NCI-H510A treated with DMSO at 0.1 percent for 48 hours (cell line): ENCODE measurements at places on chromosomes 3 and 15.

GRCh38 chr3:117547956-117548550 lies 838.5 kb downstream of the TUSC7 start:
- DNase-seq, result no peak

GRCh38 chr3:187520027-187520945 lies 149.9 kb downstream of the SST start:
- DNase-seq, result no peak

DNA sequence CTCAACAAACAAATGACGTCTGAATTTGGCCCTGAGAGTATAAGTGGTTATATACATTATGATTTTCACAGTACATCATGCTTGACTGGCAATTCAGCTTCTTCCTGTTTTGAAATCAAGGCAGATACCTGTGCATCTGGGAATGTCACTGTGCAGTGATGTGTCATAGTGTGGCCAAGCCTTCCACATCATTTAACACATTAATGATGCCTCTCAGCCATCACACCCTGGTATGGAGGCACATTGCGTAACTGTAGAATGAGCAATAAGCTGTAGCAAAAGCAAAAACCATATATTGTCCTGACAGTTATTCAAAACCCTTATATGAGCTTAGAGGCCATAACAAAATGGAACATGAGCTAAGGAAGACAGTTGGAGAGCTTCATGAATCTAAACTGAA lies 246.0 kb downstream of the EPHA3 start:
- no peak for DNase-seq

DNA sequence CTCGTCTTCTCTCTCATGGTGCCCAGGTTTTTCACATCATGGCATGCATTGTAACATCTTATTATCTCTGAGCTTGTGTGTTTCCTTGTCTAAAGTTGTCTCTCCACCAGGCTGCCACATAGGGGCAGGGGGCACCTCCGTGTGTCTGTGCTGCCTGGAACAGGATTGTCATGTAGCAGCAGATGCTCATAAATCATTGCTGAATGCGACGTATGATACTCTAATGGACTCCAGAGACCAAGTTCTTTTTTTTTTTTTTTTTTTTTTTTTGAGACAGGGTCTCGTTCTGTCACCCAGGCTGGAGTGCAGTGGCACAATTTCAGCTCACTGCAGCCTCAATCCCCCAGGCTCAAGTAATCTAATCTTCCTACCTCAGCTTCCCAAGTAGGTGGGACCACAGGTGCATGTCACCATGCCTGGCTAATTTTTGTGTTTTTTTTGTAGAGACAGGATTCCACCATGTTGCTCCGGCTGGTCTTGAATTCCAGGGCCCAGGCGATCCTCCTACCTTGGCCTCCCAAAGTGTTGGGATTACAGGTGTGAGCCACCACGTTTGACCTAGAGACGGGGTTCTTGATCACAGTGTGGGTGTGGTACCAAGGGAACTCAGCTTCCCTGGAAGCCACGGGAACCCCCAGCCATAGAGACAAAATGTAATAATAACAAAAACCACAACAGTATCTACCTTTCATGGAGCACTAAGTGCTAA lies 4.7 kb upstream of the DNASE1L3 start:
- DNase-seq, result no peak

DNA sequence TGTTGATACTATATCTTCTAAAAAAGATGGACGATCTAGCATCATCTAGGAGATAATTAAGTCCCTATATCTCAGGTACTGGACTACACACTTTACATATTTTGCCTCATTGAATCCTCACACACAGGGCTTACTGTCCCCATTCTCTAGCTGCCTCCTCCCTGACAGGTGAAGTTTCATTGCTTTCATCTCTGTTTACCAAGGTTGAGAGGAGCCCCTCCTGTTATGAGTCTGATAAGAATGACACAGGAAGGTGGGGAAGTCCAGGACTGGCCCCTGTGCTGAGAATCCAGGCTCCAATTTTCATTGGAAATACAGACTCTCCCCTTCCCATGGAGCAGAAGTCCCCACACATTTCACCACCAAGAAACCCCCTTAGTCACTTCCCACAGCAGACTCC lies 105.2 kb downstream of the XXYLT1 start:
- peak; percentile 47 for DNase-seq

GRCh38 chr3:123793425-123793824 lies 90.7 kb downstream of the MYLK start:
- no peak for DNase-seq

- peak; percentile 22 for DNase-seq
These were observed 25.4 kb upstream of the DET1 start for GRCh38 chr15:88571852-88572259.

- DNase-seq, result no peak
These were observed 410.1 kb downstream of the RAP2B start for GRCh38 chr3:153572165-153572564.

DNA sequence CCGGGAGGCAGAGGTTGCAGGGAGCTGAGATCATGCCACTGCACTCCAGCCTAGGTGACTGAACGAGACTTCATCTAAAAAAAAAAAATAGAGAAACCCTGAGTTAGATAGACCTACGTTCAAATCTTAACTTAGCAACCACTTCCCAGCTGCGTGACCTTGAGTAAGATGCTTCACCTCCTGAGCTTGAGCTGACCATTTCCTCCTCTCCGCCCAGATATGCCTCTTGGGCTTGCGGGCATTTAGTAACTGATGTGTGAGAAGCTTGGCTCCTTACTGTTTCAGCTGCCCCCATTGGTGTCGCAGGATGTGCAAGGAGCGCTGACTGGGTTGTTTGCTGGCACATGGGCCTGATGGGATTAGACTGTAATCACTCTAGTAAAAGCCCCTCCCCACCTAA lies 26.9 kb upstream of the ATG7 start:
- no peak for DNase-seq
